ENCODE measurements at places on chromosomes 12 and 14. TPM values are rescaled to one million over a fixed set of nuclear protein-coding genes. Genes with fewer than 3 reads are reported as not detected.

The SERPINA10 gene
- 0.05 TPM for total RNA-seq

The AMDHD1 gene
- total RNA-seq = 3.0 TPM

The WNT1 gene
- 0.07 TPM for total RNA-seq

The PRB2 gene
- not detected for total RNA-seq

The BICDL1 gene
- 4.1 TPM for total RNA-seq

The MLEC gene
- total RNA-seq = 115 TPM

The NEUROD4 gene
- not detected for total RNA-seq

The FGF6 gene
- total RNA-seq = not detected

The ADCY6 gene
- total RNA-seq = 9.9 TPM

The ZNF385A gene
- total RNA-seq = 21.7 TPM

The ARHGDIB gene
- 0.79 TPM for total RNA-seq

The FOXN4 gene
- total RNA-seq = 0.03 TPM

The CLEC7A gene
- total RNA-seq = not detected

The ATXN3 gene
- 45.4 TPM for total RNA-seq

The BHLHE41 gene
- 0.69 TPM for total RNA-seq

The INHBC gene
- total RNA-seq = not detected

The LRRIQ1 gene
- 0.69 TPM for total RNA-seq

The ASCL1 gene
- total RNA-seq = not detected
